ENCODE measurements at places on chromosomes 5 and 9.

DNA sequence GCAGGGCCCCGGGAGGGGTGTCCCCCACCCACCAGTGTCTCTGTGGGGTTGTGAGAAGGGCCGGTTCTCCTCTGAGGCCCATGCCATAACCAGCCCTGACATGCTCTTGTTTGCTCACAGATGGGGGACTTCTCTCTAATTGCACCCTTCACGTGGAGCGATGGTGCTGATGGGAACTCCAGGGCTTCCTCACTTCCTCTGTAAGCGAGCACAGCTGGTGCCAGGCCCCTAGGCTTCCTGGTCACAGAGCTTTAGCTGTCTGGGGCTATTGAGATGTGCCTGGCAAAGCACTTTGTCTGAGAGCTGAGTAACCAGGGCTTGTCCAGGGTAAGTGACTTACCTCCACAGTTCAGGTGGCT lies 36.4 kb downstream of the PHF2 start:
- DNase-seq, result no peak

DNA sequence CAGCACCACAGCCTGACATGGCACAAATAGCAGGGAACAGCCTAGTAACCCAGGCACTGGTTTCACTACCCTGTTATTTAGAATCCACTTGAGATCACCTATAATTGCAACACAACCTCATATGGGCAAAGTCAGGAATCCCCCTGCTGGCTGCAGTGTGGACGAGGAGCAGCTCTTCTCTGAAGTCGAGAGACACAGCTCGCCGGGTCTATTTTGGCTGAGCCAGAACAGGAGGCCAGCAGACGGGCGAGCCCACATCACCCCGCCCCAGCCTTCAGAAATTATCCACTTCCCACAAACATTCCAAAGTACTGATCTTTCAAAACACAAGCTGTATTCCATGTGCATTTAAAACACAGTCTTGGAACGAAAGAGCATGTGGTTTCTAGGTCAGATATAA lies 179.0 kb downstream of the ROR2 start:
- DNase-seq, result no peak

DNA sequence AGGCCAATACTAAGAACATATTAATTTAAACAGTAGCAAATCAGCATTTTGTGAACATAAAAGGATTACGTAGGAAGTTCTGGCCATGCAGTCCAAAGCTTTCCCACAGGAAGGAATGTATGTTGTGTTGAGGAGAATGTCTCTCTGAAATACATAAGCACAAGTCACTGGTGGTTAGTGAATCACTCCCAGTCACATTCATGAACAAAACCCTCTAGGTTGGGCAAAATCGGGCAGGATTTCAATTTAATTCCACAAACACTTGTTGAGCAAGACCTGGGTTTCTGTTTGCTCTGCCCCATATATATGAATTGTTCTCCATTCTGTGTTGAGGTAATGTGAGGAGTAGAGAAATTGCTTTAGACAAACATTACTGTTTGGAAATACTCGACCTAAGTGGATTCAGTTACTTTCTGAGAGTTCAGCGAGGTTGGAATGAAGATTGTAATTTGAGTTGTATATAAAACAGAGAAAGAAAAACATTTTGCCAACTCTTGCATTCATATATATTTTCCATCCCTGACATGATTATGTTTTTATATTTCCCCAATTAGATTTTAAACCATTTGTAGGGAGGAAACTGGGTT lies 127.6 kb upstream of the RPS23 start:
- no peak for DNase-seq

DNA sequence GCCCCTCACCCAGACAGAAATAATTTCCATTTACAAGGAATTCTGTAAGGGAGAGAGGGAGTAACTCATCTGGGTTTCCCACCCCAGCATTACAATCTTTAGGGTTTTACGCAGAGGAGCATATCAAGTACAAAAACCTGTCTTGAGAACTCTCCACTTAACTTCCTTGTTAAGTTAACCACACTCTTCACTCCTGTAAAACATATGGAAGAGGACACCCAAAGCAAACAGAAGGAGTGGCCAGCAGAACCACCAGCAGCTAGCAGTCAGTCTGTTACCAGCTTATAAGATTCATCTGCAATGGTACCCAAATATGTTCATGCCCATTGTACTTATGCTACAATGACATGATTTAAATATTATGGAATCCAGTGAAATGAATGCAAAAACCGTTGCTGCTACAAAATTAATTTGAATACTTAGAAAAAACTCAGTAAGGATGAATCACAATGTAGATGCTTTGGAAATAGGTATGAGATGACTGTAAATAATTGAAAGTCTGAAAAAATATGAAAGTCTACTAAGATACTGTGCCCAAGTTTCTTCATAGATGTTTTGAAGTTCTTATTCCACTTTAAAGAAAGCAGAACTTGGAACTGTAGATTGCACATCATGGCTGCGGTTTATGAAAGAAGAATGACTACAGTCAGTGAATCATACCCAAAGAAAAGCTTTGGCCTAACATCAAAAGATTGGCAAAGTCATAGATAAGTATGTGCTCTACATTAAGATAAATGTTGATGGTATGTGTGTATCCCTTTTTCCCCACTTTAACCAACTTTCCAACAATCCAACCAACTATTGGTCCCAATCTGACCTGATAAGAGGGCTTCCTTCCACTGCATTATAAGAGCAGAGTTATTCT lies 233.6 kb downstream of the ACTL7B start:
- DNase-seq, result no peak

DNA sequence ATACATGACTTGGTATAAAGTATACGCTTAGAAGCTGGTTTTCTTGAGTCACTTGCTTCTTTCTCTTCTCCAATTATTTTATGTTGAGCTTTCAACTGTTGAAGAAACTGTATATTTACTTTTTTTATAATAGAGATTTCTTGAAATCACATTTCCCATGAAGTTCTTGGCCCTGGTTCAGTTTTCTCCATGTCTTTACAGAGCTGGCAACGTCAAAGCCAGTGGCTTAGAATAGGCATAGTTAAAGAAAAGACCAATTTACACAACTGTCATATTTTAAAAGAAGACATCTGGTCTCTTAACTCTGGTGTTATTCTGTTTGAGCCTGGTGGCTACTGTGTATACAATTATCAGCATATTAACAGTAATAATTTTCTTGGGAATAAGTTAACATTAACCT lies 1249.3 kb downstream of the CDH12 start:
- DNase-seq, result no peak

GRCh38 chr9:8715788-8716187 lies 916.2 kb upstream of the DMAC1 start:
- DNase-seq, result no peak

GRCh38 chr5:159493696-159494095 lies 163.4 kb upstream of the IL12B start:
- DNase-seq, result no peak

- no peak for DNase-seq
These were observed 378.8 kb upstream of the TLE4 start for GRCh38 chr9:79193001-79193400.

DNA sequence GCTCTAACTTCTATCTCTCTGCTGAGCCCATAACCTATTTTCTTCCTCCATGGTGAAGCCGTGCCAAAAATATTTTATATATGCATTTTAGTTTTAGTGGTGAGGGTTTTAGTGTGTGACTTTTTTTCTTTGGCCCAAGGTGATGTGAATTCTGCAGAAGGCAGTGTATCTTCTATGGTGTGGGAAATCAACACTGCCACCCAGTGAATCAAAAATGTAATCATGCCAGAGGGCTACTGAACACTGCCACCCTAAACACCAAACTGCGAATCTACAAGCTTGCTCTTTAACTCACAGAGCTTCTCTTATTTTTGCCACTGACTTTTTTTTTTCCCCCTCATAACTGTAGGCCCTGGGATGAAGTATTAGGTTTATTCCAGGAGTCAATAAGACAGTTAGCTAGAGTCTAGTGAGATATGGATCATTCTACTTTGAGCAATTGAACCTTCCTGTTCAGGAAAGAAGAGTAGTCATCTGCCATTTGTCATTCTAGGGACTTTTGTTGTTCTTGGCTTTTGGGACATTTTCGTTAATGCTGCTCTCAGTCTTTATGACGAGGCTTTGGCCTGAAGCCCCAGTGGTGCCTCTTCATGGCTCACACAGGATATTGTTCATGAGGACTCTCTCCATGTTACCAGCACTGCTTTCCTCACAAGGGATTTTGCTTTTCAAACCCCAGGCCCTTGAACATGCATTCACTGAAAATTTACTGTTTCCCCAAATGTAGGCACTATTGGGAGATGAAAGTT lies 53.1 kb downstream of the C7 start:
- DNase-seq, result no peak

DNA sequence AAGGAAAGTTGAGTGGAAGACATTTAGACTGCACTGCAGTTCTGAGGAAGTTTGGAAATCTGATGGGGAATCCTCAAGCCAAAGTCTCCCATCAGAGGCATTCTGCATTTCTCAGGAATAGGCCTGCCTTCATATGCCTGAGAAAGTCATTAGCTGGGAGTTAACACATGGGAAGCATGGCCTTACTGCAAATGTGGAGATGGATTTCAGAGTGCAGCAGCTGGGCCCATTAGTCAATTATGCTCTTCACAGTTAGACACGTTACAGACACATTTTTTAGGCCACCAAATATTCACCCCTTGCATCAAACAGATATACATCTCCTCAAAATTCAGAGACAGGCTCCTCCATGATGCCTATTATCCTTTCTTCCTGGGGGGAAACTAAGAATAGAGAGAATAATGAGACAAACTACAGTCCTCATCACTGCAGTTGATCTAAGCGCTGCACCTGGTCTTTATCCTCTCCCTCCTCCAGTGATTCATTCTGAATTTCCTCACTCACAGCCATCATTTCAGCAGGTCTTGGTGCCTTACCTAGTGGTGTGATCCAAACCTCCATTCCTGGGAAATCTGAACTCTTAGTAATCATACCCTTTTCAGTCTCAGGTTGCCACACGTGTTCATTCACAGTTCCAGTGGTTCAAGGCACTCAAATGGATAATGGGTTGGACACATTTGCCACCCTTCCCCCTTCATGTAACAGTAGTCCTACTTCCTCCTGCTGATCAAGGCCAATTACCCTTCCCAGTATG lies 47.9 kb upstream of the PPP2CA start:
- no peak for DNase-seq

DNA sequence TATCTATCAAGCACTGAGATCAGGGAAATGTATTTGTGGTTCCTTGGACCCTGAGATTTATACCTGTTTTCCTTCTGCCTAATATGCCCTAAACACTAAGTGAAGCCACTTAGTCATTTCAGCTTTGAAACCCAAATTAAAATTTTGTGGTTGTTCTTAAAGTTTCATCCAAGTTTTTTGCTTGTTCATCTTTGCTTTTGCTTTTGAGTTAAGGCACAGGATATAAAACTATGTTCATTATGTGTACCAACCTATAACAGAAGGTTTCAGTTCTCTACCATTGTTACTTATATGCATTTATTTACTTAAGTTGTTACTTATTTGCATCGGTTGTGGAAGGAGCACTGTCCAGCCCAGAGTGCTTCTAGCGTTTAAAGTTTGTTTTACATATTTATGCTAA lies 382.3 kb downstream of the PTPRD start:
- DNase-seq, result no peak

DNA sequence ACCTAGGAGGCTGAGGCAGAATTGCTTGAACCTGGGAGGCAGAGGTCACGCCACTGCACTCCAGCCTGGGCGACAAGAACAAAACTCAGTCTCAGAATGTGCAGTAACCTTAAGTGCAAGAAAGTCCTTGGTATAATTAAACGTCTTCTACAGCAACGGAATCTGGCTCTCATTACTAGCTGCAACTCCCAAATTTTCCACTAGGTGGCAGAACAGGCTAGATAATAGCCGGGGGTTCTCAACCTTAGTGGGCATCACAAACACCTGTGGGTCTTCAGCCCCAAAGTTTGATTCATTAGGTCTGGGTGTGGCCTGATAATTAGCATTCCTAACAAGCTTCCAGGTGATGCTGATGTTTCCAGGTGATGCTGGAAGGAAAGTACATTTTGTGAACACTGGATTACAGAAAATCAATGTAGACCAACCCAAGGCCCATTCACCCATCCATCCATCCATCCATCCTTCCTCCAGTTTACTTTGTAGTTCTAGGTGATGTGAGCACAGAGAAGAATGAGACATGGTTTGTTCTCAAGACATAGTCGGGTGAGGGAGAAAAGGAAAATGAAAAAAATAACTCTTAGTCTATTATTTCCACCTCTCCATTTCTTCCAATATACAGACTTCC lies 37.3 kb downstream of the FBXW2 start:
- DNase-seq, result peak; percentile 37

GRCh38 chr5:150438873-150439546 lies 10.5 kb downstream of the RPS14 start:
- no peak for DNase-seq

GRCh38 chr5:87277279-87277835 lies 9.7 kb downstream of the RASA1 start:
- DNase-seq, result no peak

DNA sequence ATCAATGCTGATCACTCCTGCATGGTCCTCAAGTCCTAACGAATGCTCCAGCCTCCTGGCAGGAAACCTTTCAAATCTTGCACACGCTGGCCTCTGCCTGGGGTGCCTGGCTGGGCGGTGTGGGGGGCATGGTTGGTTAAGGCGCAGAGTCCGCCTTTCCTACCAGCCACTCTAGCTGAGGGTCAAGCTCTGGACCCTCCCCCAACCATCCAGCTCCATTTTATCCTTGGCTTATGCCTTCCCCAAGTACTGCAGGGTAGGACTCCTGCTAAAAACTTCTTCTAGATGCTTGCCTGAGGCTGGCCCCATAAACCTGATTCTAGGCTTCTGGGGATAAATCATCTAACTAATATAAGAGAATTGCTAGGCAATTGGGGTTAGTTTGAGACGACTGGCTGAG lies 808 bp upstream of the MVB12B start:
- no peak for DNase-seq

DNA sequence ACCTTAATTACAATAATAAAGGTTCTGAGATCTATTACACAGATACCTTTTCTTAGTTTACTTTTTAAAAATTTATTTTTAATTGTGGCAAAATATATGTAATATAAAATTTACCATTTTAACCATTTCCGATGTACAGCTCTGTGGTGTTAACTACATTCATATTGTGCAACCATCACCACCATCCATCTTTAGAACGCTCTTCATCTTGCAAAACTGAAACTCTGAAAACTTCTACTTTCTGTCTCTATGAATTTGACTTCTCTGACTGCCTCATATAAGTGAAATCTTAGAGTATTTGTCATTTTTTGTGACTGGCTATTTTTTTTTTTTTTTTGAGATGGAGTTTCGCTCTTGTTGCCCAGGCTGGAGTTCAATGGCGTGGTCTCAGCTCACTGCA lies 26.8 kb downstream of the WWC1 start:
- no peak for DNase-seq

DNA sequence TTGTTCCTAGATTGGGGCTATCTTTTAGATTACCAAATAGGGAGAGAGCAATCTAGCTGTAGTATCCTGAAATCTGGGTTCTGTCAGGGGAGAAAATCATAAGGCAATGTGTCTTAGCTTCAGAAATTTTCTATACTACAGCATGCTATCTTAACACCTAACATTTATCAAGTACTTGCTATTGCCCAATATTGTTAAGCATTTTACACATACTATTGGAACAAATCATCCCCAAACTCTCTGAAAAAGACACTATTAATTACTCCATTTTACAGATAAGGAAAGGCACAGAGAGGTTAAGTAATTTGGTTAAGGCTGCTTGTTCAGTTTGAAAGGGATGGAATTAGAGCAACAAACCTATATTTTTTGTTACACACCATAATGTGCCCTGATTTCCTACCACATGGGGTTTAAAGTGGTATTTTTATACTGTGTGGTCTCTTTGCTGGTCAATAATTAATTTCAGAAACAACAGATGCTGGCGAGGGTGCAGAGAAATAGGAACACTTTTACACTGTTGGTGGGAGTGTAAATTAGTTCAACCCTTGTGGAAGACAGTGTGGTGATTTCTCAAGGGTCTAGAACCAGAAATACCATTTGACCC lies 57.2 kb upstream of the RIC1 start:
- no peak for DNase-seq

GRCh38 chr5:99449786-99450185 lies 521.0 kb upstream of the CHD1 start:
- no peak for DNase-seq
